ENCODE measurements at places on chromosomes 6 and 20.

DNA sequence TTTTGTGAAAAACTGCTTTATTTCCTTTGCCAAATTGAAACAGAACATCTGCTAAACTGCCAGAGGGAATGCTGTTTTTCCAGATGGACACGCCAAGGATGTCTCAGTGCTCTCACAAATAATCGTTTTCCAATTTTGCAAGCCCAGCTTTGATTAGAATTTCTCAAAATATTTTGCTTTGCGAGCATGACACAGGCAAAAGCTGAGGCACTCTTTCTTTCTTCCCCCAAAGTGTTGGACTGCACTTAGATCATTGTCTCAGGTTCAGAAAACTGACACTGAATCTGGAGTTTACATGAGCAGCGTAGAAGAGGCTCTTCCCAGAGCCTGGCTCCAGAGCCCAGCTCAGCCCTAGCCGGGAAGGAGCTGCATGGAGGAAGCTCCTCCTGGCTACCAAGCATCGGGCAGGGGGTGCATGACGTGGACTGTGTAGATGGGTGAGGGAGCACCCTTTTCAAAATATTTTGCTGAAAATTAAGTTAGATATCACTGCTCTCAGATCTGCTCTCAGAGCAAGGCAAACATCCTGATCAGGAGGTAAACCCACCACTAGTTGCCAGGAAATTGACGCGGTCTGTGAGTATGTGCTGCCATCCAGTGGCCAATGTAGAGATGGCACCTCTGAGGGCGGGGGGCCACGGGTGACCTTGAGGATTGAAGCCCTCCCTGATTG is 107.5 kb downstream of the SLC22A3 start:
- DNase-seq, result peak; percentile 58

- DNase-seq, result no peak
Observed at GRCh38 chr20:47300071-47300470, 56.4 kb downstream of the ZMYND8 start.

GRCh38 chr6:9481292-9482029 is 933.4 kb downstream of the TFAP2A start:
- no peak for DNase-seq

DNA sequence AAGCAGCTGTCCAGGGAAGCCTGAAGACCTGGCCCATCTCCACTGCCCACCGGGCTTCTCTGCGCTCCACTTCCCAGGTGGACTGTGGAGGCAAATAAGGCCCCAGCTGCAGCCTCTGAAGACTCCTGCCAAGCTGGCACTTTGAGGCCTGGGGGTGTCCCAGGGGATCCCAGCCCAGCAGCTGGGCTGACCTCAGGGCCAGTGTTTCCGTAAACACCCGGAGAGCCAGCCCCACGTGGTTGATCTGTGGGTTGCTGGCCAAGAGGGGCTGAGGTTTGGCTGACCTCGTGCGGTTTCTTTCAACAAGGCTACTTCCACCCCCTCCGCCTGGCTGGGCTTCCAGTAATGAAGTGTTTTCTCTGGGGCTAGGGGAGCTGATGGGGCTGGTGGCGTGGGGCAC is 12.4 kb upstream of the CCN5 start:
- no peak for DNase-seq

DNA sequence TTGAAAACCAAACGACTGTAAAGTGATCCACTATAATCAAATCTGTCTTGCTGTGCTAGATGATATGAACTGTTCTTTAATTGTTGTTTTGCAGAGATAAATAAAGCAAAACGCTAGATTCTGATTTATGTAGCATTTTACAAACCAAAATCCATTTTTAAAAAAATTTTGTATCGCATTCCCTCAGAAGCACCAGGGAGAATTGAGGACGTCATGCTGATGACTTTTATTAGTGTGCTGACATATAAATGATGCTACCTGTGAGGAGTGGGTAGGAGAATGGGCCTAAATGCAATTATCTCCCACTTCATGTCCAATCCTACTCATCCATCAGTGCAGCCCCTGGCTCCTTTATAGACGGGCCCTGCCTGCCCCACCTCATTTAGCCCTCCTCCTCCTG is 282.4 kb downstream of the PACRG start:
- DNase-seq, result no peak

DNA sequence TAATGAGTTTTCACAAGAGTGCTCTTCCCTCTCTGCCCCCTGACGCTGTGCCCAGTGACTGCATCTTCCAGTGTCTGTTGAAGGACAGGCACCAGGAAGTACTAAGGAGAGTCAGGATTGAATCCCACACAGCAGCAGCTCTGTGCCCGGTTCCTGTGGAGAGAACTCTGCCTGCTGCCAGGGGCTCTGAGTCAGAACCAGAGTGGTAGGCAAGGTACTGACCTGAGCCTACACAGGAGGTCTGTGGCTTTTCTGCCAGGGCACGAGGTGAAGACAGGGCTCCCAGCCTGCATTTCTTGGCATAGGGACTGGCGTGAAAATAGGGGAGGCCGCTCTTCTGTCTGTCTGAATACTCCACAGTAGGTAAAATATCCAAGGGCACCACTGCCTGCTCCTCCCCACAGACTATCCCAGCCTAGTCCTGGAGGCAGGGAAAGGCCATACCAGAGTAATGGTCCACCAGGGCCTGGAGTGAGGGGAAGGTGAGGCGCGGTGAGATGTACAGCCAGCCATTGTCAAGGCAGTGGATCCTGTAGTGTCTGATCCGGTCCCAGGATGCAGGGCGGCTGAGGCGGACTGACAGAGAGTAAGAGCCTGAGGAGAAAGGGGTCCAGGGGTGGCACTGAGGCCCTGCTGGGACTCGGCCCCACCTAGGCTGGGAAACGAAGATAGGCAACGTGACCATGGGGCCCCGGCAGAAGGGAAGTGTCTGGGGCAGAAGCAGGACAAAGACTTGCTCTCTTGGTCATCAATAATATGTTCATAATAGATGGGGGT is 9.4 kb downstream of the RAB5IF start:
- no peak for DNase-seq

DNA sequence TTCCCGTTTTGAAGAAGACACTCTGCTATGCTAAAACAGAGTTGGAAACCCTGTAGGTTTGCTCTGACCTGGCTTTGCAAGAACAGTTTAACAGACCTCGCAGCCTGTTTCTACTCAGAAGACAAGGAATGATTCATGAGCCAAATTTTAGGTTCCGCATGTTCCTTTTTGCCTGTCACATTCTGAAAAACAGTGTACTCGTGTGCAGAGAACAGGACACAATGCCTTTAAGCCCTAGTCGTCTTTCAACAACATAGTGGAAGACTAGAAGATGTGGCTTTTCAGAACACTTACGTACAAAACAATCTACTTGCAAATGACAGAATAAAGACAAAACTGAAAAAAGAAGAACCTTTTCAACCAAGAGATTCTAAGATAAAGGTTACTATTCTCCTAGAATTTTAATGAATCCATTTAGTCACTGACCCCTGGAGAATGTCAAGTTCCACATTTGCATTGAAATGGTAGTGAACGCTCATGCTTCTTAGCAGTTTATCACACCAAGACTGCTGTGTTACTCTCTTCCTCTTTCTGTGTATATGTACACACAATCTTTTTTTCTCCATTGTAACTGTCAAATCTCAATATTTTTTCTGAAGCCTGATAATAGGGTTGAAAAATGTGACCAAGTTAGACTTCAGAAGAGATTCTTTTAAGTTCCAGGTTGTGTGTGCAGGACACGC is 220.7 kb upstream of the NRSN1 start:
- DNase-seq, result no peak

DNA sequence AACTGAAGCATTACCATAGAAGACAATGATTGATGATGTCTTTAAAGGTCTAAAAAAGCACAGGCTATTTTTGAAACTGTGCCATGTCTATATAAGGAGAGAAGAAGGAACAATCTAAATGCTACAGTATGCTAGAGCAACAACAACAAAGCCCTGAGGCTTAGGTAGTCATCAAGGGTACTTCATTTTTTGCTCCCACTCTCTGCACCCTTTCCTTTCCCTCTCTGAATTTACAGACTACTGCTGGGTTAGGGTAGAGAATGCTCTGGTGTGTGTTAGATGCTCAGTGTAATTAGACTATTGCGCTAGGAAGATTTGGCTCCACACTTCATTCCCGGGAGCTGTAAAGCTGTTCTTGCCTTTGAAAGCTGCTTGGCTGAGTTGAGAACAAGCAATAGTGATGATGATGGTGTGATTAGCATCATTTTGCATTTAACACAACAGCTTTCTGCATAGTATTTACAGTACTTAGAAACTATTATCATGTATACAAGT is 1262.5 kb upstream of the CITED2 start:
- no peak for DNase-seq

DNA sequence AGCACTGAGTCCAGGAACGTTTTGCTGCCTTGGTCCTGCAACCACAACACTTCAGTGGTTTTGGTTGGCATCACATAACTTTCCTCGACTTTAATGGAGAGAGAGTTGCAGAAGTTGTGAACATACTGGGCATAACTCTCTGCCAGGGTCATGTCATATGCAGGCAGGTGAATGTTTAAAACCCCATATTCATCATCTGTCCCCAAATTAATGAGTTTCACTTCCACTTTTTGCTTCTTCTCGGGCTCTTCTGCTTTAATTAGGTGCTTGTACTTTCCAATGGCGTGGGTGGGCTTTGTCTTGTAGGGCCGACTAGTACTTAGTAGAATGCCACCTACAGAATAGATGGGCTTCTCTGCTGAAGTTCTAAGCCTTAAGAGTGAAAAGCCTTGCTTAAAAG is 45.2 kb upstream of the TFAP2A start:
- DNase-seq, result no peak

DNA sequence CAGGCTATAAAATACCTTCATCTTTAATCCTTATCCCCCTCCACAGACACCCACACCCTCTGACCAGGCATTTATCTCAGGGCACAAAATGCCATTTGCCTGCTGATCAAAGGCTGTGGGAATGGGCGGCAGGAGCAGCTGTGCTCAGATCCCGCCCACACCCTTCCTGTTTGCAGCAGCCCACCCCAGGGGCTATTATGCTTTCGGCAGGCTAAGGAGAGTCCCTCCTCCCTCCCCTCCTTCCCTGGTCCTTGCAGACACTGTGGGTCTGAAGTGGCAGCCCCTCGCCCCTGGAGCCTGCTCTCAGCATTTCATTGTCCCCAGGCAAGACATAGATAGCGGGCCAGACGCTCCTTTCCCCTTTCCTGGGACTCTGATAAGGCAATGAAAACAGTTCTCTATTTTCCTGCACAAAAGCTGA is 220.8 kb upstream of the HEY2 start:
- no peak for DNase-seq

DNA sequence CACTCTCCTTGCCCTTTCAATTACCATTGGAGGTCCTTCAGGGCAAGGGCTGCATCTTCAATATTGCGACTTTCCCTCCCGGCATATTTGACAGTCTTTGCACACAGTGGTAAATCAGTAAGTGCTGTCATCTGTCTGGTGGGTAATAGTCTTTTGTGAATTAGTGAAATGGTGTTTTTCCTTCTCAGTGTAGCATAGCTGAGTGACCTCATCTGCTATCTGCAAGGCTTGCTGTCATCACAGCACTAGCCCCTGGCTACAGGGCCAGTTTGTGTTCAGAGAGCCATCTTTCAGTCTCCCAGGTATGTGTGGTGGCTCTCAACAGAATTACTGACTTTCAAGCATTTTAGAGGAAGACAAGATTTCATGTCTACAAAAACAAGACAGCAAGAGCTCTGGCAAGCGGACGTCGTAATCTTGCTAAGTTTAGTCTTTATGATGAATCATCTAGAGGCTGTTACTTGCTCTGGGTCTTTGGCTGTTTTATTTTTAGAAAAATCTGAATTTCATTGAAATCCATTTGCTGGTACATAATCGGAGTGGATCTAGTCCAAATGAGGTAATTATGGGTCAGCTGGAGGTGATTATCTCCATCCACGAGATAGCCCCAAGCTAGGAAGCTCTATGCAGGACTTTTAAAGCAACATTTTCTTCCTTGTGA is 528.9 kb downstream of the EPM2A start:
- no peak for DNase-seq

- DNase-seq, result no peak
Observed at GRCh38 chr20:16437387-16437996, 135.8 kb downstream of the KIF16B start.

DNA sequence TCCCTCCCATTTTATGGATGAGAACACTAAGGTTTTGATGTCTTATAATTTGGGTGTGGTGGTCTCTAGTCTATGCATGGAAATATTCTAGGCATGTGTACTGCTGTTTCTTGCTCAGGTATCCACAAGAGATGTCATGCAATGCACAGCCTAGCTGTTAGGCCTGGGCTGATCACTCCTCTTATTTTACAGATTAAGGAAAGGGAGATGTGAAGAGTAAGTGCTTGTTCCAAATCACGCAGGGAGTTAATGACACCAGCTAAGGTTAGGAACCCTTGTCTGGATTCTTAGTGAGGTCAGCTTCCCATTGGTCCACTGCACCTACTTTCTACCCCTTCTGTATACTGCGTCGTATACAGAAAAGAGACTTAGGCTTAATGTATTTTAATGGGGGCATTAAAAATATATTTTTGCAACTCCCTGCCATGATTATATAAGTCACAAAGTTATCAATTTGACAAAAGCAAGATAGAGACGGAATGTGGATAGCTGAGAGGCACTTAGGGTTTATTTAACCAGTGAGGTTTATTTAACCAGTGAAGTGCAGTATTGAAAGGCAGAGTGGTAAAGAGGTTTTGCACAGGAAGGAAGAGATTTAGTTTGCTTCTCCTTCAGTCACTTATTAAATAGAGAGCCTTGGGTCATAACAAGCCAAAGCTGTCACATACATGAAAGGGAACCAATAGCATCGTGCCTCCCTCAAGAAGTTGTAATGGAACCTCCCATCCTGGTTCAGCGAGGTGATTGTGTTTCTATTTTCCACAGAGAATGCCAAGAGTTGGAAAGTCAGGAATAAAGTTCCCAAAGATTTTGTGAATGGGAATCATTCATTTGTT is 95.0 kb upstream of the FAM184A start:
- no peak for DNase-seq

DNA sequence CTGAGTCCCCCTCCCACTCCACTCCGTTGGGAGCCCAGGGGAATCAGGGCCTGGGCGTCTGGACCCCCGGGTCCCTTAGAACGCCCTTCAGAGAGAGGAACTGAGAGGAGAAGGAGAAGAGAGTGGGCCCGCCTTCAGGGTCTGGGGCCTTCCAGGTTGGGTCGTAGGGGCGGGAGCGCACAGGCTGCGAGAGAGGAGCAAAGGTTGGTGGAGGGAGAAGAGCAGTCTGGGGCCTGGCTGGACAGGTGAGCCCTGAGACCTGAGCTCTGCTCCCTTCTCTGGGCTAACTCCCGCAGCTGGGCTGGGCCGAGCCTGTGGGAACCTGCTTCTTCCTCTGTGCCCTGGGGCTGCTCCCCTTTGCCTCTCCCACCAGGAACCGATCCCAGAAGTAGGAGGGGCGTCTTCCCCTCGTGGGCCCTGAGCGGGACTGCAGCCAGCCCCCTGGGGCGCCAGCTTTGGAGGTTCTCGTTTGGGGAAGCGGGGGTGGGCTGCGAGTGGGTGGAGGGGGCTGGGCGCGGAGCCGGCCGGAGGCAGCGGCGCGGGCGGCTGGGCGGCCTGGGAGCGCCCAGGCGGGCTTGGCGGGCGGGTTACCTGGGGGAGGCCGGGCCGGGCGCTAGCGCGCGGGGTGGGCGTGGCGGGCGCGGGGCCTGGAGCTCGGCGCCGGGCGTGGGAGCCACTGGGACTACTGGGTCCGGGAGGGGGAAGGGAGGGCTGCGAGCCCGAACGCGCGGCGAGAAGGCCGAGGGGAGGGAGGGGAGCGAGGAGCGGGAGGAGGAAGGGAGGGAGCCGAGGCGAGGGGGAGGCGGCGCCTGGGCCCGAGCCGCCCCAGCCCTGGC is at the start of gene DDR1:
TSS of gene DDR1 (plus strand) at position 835 of the 836 bp plus-strand sequence. CDS start 4,211 bp downstream, outside the sequence.
- peak; percentile 17 for DNase-seq
